ENCODE measurements at places on chromosomes 7 and 10. TPM values are rescaled to one million over a fixed set of nuclear protein-coding genes. Genes with fewer than 3 reads are reported as not detected.
A peak's percentile ranks its signal among the peaks of the same experiment; 100 is the strongest.

The TLX1 gene
- total RNA-seq = not detected

The LFNG gene
- 19.0 TPM for total RNA-seq

The GATA3 gene
- total RNA-seq = 59.6 TPM

DNA sequence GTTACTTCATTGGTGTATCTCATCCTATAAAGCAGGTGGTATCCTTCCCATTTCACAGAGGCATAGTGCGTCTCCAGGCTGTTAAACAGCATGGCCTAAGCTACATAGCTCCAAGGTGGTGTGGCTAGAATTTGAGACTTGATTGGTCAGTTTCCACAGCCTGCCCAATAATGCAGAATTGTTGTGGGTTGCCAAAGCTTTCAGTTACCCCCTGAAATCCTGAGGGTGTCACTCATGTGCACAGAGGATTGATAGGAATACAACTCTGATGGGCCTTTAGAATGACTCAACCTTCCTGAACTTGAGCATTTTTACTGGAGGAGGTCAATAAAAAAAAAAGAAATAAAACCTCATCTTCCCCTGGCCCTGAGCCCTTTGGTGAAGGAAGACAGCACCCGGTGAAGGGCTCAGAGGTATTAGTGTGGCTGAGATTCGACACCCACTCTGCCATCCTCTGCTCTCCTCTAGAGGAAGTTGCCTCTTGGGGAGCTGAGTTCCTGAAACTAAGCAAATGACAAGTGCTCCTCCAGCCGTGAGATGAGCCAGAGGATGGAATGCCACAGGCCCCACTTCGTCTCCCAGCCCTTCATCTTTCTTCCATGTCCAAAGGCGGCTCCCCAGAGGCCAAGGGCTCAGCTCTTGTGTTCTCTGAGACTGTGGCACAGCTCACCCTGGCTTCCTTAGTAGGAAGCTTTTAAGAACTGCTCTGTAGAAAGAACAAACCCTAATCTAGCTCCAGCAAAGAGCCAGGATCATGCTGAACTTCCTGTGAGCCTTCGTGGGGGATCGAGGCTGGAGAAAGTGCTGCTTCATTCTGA is 1.0 kb downstream of the ACSL5 start:
- no peak for DNase-seq

DNA sequence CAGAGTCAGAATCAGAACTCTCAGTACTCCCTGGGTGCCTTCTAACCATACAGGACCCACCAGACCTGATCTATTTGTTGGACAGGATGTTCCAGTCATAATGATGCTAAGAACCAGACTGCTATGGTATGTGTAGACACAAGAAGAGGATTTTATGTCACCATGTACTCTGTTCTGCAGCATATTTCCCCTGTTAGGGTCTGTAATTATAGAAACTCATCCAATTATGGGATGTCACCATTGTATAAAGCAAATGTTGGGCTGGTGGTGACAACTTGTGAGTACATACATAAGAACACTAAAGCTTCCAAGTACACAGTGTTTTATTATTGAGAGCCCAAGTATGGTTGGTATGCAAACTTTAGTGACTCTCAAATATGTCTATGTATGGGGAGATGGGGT is 67.1 kb upstream of the AGBL3 start:
- no peak for DNase-seq

DNA sequence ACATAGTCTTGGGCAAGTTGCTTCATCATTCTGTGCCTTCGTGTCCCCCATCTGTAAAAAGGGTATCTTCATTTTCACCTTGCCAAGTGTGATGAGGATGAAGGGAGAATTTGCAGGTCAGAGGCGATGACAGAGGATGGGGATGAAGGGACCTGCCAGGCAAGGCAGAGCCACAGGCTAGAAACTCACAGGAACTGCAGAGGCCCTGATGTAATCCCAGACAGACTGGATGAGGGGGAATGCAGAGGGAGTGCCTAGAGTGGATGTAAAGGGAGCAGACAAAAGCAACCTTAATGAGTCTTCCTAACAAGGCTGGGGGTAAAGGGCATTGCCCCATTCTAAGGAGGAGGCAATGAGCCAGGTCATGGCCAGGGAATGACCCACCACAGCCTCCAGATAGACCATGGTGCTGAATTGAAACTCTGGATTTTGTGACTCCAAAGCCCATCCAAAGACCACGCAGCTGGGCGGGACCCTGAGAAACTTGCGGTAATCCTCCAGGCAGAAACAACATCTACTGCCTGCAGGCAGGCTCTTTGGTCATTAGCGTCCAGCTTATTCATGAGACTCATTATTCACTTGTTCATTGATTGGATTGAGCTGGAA is 1.9 kb downstream of the ANTXRL start:
- no peak for DNase-seq

DNA sequence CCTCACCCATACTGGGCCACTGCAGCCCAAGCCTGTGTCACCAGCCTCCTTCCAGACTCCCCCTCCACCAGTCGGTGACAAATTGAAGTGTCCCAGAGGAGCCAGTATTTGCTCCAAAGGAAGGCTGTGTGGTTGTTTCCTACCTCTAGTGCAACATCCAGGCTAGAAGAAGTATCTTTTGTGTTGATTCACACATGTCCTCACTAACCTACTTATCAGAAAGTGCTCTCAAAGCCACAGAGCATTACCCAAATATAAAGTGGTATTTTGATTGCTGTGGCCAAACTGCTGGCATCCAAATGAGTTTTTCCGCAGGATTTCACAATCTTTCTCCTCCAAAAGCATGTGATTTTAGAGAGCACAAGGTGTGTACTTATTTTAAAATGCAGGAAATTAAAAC is 134.8 kb downstream of the CUL2 start:
- DNase-seq = no peak

DNA sequence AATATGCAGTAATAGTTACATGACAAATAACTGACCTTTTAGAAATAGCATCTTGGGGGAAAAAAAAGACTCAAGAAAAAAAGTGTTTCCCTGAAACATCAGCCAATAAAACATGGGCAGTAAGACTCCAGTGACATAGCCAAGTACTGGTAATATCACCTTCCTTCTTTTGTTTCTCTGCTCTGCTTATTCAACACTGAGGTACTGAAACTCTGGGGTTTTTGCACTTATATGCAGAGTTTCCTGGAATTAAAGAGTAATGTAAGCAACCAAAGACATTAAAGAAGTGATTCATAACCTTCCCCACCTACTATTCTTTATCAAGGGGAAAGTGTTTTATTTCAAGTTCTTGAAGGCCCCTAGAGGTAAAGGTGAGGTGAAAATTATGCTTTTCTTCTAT is 414.5 kb downstream of the GRM8 start:
- no peak for DNase-seq

DNA sequence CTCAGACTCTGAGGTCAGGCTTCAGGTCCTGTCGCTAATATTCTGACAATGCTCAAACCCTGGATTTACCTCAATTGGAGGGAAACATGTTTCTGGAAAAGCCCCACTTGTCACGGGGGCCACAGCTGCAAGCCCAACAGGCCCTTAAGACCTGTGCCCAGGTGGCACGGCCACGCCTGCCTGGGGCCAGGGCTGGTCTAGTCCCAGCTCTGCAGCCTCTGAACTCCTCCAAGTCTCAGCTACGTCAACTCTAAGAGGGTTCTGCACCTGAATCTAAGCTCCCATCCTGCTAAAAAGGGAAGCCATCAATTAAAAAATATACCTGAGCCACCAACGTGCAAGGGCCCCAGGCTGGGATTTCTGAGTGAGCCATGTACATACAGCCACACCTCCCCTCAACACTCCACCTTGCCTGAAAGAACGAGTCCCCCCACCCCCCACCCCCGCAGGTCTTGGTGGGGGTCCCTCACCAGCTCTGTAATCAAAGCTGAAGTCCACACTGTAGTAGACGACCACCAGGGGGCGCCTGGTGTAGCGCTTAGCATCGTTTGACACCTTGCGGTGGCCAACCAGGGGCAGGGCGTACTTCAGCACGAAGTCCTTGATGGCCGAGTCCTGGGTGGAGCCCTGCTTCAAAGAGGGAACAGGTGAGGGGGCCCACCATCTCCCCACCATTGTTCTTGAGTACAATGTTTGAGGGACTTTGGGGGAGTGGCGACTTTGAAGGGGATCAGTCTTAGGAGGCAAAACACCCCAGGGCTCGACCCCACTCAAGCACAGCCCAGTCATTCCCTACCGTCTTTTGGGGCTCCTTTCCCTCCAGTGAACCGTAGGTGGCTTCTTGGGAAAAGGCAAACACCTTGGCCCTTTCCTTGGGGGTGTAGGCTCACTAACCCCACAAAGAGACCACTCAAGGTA is 22.6 kb downstream of the PDIA4 start:
- DNase-seq = peak; percentile 79
